Suprapubic skin (tissue), 4 donors: ENCODE measurements at places on chromosomes 4 and X.

GRCh38 chr4:18394656-18395055 lies 373.1 kb upstream of the LCORL start:
- no peak overlapping the region for H3K4me3 ChIP-seq
- no peaks in the 10 kb centered on the region for H3K27me3 ChIP-seq
- H3K36me3 ChIP-seq: no peaks in the 10 kb centered on the region
- DNase-seq: no peak
- no peak overlapping the region for H3K27ac ChIP-seq

DNA sequence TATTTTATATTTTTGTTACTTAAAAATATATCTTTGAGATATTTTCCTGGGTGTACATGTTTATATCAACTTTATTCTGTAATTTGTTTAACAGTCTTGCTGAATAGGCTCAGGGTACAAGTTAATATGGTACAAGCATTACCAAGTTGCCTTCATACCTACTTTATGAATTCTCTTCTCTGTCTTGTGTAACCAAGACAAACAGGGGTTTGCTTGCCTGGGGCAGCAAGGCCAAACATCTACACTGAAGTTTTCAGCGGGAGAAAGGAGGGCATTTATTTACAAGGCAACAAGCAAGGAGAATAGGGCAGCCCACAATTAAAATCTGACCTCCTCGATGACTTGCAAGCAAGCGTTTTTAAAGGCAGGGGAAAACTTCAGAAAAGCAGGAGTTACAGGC lies 24.2 kb downstream of the PPP4R3C start:
- H3K27ac ChIP-seq: no peak overlapping the region
- no peaks in the 10 kb centered on the region for H3K4me1 ChIP-seq
- no peaks in the 10 kb centered on the region for H3K36me3 ChIP-seq

DNA sequence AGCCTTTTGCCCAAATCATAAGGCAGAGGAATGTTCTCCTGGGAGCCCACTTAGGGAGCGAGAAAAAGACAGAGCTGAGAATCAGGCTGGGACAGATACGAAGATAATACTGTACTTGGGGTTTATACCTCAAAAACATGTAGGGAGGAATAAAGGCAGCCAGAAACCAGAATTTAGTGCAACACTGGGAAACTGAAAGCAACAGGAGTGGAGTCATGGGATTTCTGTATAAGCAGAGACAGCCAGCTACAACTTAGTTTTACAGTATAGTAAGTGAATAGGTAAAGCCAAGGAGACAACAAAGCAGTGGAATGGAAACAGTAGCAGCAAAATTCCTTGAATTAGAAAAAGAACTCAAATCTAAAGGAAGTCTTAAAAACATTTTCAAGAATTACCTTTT lies 413.2 kb downstream of the FAT4 start:
- no peak overlapping the region for H3K4me3 ChIP-seq
- DNase-seq: no peak
- no peaks in the 10 kb centered on the region for H3K27me3 ChIP-seq
- no peak overlapping the region for H3K27ac ChIP-seq

- DNase-seq: no peak
- no peaks in the 10 kb centered on the region for H3K36me3 ChIP-seq
- no peaks in the 10 kb centered on the region for H3K4me1 ChIP-seq
- H3K27me3 ChIP-seq: no peaks in the 10 kb centered on the region
Measured at GRCh38 chr4:73275318-73275654, 16.7 kb upstream of the ANKRD17 start.

DNA sequence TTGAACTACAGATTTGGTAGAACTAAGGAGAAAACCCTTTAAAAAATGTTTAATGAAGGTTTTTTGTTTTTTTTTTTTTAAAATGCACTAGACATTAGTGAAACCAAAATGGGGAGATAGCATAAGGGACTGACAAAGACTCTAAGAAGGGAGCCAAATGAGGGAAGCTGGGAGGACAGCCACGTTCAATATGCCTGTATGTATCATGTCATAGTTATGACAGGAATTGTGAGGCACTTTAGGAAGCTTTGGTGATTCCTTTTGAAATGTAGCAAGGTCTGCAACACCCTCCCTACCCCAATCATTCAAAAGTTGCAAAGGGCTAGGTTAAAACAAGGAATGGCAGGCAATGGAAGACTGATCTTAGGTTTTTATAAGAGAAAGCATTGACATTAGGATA lies 526.0 kb downstream of the TLL1 start:
- H3K27ac ChIP-seq: no peak overlapping the region
- no peak for DNase-seq
- H3K27me3 ChIP-seq: no peaks in the 10 kb centered on the region
- H3K4me3 ChIP-seq: no peak overlapping the region
- H3K4me1 ChIP-seq: no peaks in the 10 kb centered on the region

DNA sequence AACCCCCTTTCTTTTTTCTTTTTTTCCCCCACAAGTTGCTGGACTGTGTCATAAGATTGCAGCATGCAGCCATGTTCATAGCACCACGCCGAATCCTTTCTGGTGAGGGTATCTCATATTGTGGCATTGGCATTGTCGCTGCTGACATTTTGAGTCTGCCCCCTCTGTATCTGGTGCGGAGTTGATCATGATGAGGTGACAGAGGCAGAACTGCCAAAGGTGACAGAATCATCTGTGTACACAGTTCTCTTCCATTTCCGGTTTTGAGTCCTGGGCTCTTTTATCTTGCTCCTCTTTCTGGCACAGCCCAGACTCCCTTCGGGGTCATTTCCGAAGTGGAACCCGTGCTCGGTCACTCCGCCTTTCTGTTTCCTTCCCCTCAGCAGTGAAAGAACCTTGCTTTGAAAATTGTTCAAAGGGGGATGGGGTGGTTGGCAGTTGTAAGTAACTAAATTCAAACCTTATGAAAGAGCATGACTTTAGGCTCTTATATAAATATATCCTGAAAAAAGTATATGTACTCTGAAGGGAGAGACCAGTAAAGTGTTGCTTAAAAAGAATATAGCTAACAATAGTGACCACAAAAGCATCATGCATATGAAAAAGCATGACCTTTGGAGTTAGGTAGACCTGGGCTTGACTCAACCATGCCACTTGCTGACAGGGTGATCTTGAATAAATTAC lies 55.0 kb upstream of the BMP2K start:
- no peak for DNase-seq
- no peak overlapping the region for H3K27ac ChIP-seq
- H3K4me3 ChIP-seq: no peak overlapping the region
- no peaks in the 10 kb centered on the region for H3K27me3 ChIP-seq

DNA sequence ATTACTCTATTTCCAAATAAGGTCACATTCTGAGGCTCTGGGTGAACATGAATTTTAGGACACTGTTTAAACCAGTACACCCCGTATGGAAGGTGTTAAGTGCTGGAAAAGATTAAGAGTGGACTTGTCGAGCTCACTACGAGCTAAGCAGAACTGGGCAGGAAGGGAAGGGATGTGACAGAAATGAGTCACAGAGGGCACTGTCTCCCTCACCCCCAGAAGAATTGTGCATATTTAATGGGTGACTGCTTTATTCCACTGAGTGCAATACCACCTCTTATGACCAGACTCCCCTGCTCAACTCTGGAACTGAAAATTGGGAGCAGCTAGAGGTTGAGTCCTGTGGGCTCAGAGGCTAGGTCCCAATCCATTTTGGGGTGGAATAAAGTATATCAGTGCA lies 187.4 kb upstream of the RPS6KA3 start:
- H3K36me3 ChIP-seq: no peaks in the 10 kb centered on the region
- no peak for DNase-seq
- no peak overlapping the region for H3K27ac ChIP-seq
- no peak overlapping the region for H3K4me3 ChIP-seq
- no peaks in the 10 kb centered on the region for H3K27me3 ChIP-seq
- H3K4me1 ChIP-seq: no peaks in the 10 kb centered on the region

- no peak overlapping the region for H3K27ac ChIP-seq
- no peaks in the 10 kb centered on the region for H3K4me1 ChIP-seq
- no peaks in the 10 kb centered on the region for H3K27me3 ChIP-seq
- no peak for DNase-seq
Measured at GRCh38 chrX:12526306-12526705, 264.9 kb upstream of the PRPS2 start.

- H3K4me1 ChIP-seq: no peaks in the 10 kb centered on the region
- no peaks in the 10 kb centered on the region for H3K36me3 ChIP-seq
- no peaks in the 10 kb centered on the region for H3K27me3 ChIP-seq
Measured at GRCh38 chrX:23013366-23013765, 13.6 kb downstream of the DDX53 start.

DNA sequence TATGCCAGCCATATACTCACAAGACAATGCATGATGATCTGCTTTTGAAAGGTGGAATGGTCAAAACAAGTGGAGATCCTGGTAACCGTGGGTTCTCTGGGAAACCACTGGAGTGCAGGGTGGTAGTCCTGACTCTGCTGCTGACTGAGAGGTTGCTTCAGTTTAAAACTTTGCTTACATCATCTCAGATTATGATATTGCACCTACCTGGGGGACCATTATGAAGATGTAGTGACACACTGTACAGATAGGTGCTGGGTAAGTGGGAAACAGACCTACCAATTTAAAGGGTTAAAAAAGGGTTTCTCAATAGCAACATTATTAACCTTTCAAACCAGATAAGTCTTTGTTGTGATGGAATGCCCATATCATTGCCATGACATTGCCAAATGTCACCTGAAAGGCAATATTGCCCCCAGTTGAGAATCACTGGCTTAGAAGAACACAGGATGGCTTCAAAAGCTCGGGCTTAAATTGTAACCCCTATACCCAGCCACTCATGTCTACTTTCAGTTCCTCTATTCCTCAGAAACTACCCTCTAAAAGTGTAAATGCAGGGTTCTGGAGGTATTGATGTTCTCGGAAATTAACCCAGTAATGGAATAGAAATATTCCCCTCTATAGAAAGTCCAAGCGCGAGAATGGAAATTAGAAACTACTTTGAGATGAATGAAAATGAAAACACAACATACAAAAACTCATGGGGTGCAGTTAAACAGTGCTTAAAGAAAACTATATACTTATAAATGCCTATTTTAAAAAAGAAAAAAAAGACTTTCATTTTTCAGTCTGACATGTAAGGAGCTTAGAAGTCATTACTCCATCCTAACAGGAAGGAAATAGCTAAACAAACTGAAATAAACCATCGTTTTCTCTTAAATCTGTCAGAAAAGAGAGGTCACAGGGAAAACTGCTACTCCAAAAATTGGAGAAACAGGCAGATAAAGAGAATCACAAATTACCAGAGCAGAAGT lies 65.8 kb downstream of the ARHGEF6 start:
- DNase-seq: no peak
- H3K36me3 ChIP-seq: no peaks in the 10 kb centered on the region
- no peaks in the 10 kb centered on the region for H3K4me1 ChIP-seq
- H3K27me3 ChIP-seq: no peaks in the 10 kb centered on the region
- H3K27ac ChIP-seq: no peak overlapping the region

GRCh38 chr4:139567159-139567870 lies 11.3 kb upstream of the SETD7 start:
- no peaks in the 10 kb centered on the region for H3K36me3 ChIP-seq
- DNase-seq: no peak
- no peak overlapping the region for H3K27ac ChIP-seq

GRCh38 chr4:151248519-151248918 lies 28.4 kb upstream of the PRSS48 start:
- no peak overlapping the region for H3K4me3 ChIP-seq
- no peaks in the 10 kb centered on the region for H3K36me3 ChIP-seq
- no peaks in the 10 kb centered on the region for H3K27me3 ChIP-seq

- H3K36me3 ChIP-seq: peaks cover 27% of the 10 kb centered on the region
- H3K4me1 ChIP-seq: no peaks in the 10 kb centered on the region
- H3K27me3 ChIP-seq: no peaks in the 10 kb centered on the region
Measured at GRCh38 chrX:30835373-30835772, 53.7 kb downstream of the TAB3 start.

- no peaks in the 10 kb centered on the region for H3K27me3 ChIP-seq
- H3K36me3 ChIP-seq: no peaks in the 10 kb centered on the region
- DNase-seq: no peak
- no peak overlapping the region for H3K27ac ChIP-seq
Measured at GRCh38 chrX:15761564-15762191, 23.6 kb downstream of the CA5B start.

DNA sequence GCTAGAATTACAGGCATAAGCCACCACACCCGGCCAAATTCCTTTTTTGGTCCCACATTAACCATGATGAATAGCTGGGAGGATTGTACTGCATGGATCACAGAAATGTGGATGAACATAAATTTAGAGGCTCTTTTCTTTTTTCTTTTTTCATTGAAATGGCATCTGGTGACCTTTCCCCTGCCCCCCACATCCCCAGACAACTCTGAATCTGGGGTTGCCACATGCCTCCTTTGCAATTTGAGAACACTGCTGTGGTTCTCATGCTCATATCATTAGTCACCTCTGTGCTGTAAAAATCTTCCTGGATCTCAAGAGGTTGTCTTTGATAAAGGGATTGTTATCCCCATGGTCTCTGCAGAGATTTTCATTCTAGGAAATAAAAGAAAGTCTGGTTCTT lies 22.8 kb upstream of the FMR1NB start:
- DNase-seq: no peak
- H3K36me3 ChIP-seq: no peaks in the 10 kb centered on the region
- no peaks in the 10 kb centered on the region for H3K4me1 ChIP-seq
- no peaks in the 10 kb centered on the region for H3K27me3 ChIP-seq
- no peak overlapping the region for H3K27ac ChIP-seq
- H3K4me3 ChIP-seq: no peak overlapping the region

- H3K27me3 ChIP-seq: no peaks in the 10 kb centered on the region
- no peaks in the 10 kb centered on the region for H3K36me3 ChIP-seq
- H3K27ac ChIP-seq: no peak overlapping the region
- no peak for DNase-seq
- H3K4me3 ChIP-seq: no peak overlapping the region
Measured at GRCh38 chrX:1264556-1264955, 4.1 kb upstream of the CSF2RA start.

- no peaks in the 10 kb centered on the region for H3K27me3 ChIP-seq
- no peak overlapping the region for H3K4me3 ChIP-seq
- no peak overlapping the region for H3K27ac ChIP-seq
- H3K4me1 ChIP-seq: no peaks in the 10 kb centered on the region
- DNase-seq: no peak
Measured at GRCh38 chr4:127352220-127353113, 280.3 kb upstream of the INTU start.

GRCh38 chr4:173736840-173737239 lies 206.8 kb upstream of the HAND2 start:
- no peaks in the 10 kb centered on the region for H3K4me1 ChIP-seq
- no peak overlapping the region for H3K27ac ChIP-seq
- DNase-seq: no peak
- H3K27me3 ChIP-seq: no peaks in the 10 kb centered on the region
- H3K4me3 ChIP-seq: no peak overlapping the region

DNA sequence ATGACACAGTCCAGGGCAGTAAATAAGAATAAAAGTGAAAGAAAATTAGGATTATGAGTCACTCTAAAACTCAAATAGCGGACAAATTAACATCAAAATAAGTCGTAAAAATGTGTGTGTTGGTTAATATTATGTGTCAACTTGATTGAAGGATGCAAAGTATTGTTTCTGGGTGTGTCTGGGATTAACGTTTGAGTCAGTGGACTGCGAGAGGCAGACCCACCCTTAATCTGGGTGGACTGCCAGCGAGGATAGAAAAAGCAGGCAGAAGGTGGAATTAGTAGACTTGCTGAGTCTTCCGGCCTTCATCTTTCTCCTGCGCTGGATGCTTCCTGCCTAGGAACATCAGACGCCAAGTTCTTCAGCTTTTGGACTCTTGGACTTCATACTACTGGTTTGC lies 324.3 kb upstream of the PCDH10 start:
- no peak for DNase-seq
- no peaks in the 10 kb centered on the region for H3K4me1 ChIP-seq
- H3K4me3 ChIP-seq: no peak overlapping the region
- H3K27me3 ChIP-seq: no peaks in the 10 kb centered on the region
- H3K27ac ChIP-seq: no peak overlapping the region
- H3K36me3 ChIP-seq: no peaks in the 10 kb centered on the region
